Pulmonary artery endothelial cell (primary cell): ENCODE measurements at places on chromosomes 11 and 22.

DNA sequence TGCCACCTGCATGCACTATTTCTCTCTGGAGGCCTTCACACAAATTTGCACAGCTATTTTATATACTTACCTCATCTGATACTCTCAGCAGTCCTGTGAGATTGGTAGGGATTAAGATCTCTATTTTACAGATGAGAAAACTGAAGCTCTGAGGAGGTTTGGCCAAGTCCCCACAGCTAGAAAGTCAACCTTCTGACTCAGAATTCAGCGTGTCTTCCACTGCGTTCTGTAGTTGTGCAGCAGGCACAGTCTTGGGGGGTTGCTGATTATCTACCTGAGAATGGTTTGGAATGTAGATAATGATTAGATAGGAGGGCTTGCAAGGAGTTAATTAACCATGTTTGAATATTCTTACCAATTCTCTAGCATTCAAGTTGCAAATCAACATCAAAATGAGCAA is 2.5 kb upstream of the SORL1 start:
- no peak for DNase-seq

DNA sequence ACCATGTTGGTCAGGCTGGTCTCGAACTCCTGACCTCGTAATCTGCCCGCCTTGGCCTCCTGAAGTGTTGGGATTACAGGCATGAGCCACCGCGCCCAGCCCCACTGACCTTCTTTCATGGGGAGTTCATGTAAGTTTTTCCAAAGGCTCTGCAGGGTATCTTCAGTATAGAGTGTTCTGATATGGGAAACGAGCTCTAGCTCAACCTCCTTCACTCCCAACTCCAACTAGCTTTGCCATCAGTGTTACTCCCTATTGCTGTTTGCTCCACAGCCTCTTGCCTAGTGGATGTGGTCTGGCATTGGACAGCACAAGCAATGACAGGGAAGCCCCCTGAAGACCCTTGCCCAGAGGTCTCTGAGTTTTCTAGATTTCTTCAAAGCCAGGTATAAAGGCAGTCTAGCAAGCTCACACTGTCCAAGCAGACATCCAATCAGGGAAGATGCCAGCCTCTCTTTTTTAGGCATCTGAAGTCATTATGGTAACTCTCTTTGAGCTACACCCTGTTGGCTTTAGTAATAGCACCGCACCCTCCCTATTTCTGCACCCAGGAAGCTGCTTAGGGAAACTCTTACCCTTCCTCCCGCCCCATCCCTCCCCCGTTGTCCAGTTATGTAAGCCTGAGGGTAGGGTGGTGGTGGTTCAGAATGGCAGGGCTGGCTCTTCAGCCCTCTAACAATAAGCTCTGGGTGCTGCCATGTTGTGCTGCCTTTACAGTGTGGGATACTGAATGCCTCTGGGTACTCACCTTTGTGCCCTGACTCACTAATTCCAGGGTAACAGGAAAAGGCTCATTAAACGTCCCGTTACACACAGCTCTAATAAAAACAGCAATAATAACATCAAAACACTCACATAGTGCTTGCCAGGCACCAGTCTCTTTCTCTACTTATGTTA is 41.4 kb upstream of the CLDN5 start:
- DNase-seq, result peak; percentile 84

GRCh38 chr11:65870706-65871681 is 1.6 kb downstream of the EFEMP2 start:
- DNase-seq, result no peak

- DNase-seq, result no peak
These were observed 114.0 kb downstream of the SIK3 start for GRCh38 chr11:116984186-116984585.

GRCh38 chr11:87212891-87213290 is 175.2 kb downstream of the TMEM135 start:
- DNase-seq, result no peak

- DNase-seq, result peak; percentile 10
These were observed 157.9 kb upstream of the CARD18 start for GRCh38 chr11:105297463-105297862.

- no peak for DNase-seq
These were observed 12.7 kb upstream of the PVALB start for GRCh38 chr22:36829370-36830002.

DNA sequence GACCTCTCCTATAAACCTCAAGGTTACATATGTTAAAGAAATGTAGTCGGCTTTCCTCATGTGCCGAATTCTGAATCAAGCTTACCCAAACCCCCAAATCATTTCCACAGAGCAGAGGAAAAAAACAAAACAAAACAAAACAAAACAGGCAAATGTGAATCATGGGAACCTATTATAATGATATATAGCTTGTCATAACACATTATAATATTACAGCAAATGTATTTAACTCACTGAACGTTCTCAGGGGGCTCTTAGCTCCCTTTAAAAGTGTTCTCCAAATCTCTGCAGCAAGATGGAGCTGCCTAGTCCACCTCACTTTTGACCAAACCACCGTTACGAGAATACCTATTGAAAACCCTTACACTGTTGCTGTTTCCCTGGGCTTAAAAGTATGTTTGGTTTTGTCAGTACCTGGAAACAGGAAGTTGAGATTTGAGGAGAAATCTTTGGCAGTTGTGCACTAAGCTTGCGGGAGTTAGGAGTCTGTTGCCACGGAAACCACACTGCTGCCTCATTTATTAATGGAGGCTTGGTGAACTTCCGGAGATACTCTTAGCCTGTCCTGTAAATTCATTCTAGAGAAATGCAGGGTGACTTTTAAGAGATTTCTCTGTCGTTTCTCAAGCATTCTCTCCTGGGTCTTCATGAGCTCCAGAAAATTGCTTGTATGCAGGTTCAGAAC is 167.0 kb upstream of the RASSF10 start:
- peak; percentile 59 for DNase-seq

DNA sequence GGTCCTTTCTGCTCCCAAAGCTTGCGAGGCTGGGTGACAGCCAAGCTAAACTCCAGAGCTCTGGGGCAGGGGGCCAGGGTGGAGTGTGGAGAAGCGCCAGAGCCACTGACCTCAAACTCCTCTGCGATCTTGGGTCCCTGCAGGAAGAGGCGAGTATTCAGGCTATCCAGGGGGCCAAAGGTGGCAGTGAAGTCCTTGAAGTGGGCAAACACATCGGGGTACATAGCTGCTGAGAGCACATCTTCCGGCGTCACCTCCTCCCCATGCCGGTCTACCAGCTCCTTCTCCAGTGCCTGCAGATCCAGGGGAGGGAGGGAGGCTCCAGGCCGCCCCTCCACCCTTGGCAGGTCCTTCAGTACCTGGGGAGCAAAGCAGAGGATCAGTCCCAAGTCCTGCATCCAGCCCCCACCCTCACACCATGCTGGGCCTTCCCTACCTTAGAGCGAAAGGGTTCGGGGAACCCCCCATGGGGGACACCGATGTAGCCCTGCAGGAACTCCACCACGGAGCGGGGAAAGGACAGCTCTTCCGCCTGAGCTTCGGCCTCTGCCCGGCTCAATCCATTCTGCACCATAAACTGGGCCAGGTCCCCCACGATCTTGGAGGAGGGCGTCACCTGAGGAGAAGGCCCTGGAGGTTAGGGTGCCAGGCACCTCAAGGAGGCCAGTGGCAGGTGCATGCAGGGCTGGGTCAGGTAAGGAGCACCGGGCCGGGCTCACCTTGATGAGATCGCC is 6.4 kb downstream of the RCE1 start:
- DNase-seq, result no peak

DNA sequence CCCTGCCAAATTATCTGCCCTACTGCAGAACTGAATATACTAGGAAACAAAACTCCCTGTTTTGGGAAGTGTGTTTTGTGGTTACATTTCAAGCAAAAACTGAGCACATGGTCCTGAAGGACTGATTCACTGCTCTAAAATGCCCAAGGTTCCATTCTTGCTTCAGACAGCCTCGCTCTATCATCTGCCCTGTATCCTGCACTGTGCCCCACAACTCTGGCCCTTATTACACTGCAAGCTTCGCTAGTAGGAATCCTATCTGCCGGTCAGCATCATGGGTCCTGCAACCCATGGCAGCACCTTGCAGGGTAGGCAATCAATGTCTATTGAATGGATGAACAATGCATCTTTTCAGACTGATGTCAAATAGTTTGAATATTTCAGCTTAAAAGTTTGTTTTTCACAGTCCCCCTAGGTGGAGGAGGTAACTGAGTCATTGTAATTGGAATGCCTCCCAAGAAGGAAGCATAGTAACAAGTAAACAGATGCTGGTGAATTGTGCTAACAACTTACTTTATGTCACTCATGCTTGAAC is 21.3 kb downstream of the LAYN start:
- DNase-seq, result no peak
